NCI-H1092 treated with DMSO at 0.1 percent for 48 hours (cell line): ENCODE measurements at places on chromosomes 4 and X.
A peak's percentile ranks its signal among the peaks of the same experiment; 100 is the strongest.

GRCh38 chr4:173057901-173058300 is 110.7 kb upstream of the GALNT7 start:
- DNase-seq = peak; percentile 72

DNA sequence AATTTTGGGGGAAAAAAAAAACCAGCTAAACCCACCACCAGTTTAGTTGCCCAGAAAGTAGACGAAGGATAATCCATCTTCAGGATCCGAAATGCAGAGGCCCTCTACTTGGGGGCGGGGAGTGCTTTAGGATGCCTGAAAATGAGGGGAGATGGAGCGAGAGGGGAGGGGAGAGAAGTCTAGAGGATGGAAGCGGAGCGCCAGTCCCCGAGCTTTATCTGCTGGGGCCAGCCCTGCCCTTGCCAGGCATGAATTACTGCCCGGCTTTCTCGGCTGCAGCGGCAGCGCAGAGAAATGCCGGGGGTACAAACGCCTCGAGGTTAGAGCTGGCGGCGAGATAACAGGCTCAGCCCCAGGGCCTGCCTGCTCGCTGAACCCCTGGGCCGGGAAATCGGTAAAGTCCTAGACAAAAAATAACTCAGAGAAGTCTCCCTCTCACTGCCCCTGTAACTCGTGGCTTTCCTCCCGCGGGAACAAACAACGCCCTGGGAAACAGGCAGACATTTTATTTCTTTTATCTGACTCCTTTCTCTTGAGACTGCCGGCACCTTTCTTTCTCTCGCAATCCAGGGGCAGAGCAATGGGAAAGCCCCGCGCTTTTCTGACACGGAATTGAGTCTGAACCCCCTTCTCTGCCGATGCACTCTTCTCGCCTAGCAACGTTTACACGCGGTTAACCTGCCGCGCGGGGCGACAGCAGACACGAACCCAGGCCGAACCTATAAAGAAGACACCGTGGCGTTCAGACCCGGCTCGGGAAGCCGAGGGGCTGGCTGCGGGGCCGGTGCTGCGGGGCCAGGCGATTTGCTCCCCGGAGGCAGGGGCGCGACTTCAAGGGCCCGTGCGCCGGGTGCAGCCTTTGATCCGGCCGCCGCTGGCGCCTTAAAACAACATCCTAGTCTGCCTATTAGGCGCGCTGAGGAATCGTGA is 3.1 kb upstream of the MSX1 start:
- peak; percentile 74 for DNase-seq

- no peak for DNase-seq
These were observed 35.8 kb downstream of the KDM6A start for GRCh38 chrX:44908827-44909226.

DNA sequence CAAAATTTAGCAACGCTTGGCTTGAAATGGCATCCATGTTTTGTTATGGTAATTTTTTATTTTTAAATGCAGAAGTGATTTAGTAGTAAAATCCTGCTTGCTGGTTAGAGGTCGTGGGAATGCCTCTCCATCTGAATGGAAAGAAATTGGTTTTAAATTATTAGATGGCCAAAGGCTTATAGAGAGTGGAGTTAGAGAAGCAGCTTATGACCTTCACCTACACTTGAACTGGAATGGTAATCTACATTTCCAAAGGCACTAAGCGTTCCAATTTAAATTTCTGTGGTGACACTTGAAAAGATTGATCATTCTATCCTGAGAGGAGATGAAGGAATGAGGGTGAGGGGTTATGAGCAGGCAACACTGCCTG is 280.7 kb downstream of the RAPGEF2 start:
- no peak for DNase-seq

DNA sequence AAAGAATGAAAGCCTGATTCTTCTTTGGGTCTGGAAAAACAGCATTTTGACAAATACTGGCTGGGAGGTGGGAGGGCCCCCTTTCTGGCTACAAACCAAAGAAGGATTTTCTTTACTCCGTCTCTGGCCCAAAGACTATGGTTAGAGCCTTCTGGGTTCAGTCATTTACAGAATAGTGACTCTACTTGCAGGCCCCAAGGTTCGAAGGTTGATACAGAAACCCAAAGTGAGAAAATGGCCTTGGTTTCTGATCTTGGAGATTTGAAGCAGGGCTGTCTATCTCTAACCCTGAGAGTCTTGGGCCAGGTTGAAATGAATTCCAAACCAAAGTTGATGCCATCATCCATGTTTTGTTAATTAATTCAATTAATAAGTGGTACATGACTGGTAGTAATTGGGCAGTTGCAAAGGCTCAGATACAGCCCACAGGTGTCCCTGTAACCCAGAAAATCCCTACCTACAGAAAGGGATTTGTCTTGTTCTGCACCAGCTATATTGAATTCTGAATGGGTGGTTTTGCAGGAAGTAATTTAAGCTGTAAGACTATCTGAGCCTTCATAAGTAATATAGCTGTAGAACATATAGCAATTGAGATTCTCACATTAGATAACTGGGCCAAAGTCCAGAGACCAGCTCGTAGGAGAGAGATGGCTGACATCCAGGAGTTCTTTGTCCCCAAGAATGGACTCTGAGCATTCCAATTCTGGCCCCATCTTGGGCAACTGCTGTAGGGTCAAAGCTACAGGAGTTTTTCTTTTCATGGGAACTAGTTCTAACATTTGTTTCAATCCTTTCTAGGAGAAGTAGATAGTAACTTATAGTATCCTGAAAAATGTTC is 34.5 kb downstream of the CHRNA9 start:
- peak; percentile 9 for DNase-seq

GRCh38 chr4:148116264-148116663 is 325.9 kb downstream of the NR3C2 start:
- DNase-seq = no peak

GRCh38 chr4:80235451-80235850 is 31.0 kb upstream of the FGF5 start:
- DNase-seq = no peak

DNA sequence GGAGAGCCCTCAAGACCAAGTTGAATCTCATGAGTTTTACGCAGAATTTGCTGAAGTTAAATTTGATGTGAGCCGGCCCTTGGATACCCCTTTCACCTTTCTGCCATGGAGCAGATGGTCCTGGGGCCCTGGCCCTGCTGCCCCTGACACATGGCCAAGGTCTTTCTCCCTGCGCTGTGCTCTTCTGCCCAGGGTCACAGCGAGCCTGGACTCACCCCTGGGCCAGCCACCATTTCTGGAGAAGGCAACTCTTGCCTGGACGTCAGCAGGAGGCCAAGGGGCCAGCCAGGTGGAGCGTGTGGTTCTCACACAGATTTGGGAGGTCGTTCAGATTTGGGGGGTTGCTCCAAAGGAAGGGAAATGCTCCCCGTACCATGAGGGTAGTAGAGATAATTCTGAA is 30.0 kb downstream of the PCGF3 start:
- no peak for DNase-seq

DNA sequence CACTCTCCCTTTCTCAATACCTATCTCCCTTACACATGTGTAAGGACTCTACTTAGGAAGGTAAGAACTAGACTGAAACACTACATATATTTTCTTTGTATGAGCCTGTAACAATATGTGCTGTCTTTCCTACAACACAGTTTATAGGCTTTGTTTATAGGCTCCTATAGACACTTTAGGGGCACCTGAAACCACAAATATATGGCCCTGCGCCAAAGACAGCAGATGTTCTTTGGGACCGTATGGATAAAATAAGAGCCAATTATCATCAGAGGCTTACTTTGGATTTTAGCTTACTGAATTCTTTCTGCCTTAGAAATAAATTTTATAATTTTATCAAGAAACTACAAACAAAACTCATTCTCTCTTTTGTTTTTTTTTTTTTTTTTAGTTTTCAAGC is 16.6 kb upstream of the CXCL3 start:
- peak; percentile 12 for DNase-seq

DNA sequence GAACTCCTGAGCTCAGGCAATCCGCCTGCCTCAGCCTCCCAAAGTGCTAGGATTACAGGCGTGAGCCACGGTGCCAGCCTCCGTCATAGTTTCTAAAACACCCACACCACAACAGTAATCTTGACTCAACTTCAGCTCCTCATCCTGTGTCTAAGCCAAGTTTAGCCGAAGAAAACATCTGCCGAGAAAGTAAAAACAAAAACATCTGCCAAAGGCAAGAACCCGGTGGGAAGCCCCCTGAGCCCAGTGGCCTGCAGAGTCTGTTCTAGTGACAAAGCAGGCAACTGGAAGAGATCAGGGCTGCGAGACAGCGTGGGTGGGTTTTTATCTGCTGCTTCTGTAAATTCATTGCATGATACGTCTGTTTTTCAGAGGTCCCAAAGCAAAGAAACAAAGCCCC is 26.6 kb upstream of the CD99 start:
- DNase-seq = no peak

DNA sequence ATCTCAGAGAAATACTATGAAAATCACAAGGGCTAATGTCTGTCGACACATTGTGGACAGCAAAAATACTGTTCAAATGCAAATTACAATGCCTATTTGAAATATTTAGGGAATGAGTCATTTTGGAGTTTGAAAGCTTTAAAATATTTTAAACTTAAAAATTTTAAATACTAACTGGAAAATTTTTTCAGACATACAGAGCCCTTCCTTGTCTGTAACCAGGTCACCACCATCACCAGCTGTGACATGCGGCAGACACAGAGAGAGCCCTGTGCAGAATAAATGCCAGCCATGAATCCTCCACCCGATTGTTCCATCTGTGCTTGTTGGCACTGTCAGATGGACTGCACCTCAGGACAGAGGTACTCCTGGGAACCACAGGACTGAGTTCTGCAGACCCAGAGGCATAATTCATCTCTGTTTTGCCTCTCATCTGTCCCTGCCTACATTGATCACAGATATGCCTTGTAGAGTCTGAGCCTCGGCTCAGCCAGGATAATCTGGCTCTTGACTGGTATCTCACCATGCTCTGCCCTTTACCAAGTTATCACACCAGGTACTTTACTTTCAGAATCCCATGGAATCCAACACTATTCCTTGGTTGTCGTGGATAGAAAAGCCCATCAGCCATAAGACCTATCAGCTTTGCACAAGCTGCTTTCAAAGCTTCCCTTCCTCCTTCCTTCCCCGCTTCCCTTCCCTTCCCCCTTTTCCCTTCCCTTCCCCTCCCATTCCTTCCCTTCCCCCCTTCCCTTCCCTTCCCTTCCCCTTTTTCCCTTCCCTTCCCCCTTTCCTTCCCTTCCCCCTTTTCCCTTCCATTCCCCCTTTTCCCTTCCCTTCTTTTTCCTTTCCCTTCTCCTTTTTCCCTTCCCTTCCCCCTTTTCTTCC is 67.2 kb downstream of the TBC1D9 start:
- DNase-seq = no peak

DNA sequence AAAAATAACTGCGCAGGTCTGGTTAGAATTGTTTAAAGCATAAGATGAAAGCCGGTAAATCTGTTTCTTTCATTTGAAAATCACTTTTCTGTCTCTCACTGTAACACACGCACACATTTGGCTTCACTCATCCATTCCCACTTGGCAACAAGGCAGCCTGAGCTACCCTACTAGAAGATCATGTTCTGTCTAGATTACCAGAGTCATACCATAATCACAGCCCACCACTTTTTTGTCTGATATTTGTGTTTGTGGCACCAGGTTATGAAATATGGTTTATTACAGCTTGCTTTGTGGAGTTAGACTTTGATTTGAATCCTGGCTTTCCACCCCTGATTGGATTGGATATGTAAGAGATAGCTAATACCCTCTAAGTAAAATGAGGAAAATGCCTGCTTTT is 2.2 kb downstream of the USO1 start:
- DNase-seq = no peak

GRCh38 chrX:43958529-43958928 is 14.7 kb downstream of the NDP start:
- DNase-seq = peak; percentile 88

DNA sequence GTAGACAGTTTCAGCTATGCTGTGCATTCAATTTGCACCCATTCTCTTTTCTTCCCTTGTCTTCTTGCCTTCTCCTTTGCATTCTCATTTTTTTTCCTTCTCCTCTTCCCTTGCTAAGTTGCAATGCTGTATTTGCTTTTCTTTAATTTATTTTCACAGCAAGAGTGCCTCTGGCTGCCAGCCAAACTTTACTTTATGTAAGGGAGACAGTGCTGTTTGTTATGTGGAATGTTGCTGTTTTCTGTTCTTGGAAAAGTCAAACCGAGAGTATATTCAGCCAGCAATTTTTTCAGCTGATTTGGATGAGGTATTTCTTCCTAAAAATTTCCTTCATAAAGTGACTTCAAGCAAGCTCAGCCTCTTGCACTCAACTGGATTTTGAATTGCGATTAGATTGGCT is 1293.4 kb downstream of the ARAP2 start:
- no peak for DNase-seq

DNA sequence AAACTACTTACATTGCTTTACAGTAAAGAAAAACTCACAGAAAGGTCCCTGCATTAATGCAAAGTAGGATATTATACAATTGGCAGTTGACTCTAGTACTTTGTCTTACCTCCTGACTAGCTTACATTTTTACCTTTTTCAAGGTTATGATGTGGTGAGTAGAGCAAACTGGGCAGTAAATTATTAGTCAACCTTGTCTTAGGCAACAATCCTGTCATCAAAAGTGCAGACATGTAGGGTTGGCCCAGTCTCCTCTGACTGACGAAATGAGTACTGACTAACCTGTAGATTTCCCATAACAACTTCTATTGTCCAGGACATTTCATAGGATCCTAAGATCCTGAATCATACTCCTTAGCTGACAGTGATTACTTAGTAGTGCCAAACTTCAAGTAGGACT is 142.0 kb upstream of the NUDT6 start:
- DNase-seq = no peak

- no peak for DNase-seq
These were observed 171.0 kb downstream of the RAPGEF2 start for GRCh38 chr4:159273841-159274240.

DNA sequence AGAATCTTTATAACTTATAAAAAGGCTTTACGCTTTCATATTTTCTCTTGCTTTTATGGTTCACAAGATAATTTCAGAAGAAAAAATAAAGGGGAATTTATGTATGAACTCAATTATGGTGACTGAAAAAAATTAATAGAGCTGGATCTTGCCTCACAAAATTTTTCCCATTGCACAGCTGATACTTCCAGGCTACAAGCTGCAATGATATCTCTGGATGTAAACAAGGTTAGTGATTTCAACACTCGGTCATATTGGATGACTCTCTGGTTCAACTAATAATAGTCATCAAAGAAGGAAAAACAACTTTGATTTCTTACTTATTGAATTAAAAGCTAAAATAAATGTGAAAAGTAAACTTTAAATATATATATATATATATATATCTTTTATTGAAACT is 868.0 kb downstream of the FAT4 start:
- DNase-seq = no peak

DNA sequence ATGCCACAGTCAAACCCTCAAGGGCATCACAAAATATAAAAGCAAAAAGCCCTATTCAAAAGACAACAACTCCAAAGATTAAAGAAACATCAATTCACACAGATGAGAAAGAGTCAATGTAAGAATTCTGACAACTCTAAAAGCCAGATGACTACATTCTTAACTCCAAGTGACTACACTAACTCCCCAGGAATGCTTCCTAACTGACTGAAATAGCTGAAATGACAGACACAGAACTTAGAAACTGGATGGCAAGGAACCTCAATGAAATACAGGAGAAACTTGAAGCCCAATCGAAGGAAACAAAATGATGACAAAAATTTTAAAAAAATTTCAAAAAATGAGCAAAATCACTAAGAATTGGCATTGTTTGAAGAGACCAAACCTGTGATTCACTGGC is 1047.6 kb upstream of the PCDH10 start:
- no peak for DNase-seq

GRCh38 chrX:119753639-119754257 is 4.6 kb upstream of the SOWAHD start:
- DNase-seq = peak; percentile 56
